ENCODE measurements at places on chromosomes 4 and X.

DNA sequence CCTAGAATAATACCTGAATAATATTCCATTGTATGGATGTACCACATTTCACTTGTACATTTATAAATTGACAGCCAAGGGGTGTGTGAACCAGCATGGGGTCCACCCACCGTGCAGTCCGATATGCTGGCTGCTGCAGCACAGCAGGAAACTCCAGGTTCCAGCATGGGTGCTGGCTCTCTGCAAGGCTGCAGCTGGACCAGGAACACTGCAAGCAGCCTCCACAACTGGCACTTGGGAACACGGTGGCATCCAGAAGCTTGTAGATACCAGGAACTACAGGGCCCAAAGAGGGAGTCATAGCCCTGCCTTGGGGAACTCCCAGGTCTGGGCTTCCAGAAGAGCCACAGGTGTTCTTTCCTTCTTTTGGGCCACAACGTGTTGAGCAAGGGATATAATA is 91.2 kb downstream of the NXF2 start:
- no peak for DNase-seq

- no peak for DNase-seq
These were observed 69.2 kb downstream of the HADH start for GRCh38 chr4:108058685-108059440.

GRCh38 chr4:22474636-22475310 is 41.1 kb downstream of the ADGRA3 start:
- no peak for DNase-seq

DNA sequence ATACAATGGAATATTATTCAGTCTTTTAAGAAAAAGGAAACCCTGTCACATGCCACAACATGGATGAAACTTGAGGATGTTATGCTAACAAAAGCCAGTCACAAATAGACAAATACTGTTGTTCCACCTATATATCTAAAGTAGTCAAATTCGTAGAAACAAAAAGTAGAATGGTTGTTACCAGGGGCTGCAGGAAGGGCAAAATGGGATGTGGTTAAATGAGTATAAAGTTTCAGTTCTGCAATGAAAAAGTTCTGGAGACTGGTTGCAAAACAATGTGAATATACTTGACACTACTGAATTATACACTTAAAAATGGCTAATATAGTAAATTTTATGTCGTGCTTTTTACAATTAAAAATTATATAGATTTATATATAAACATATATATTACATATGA is 12.2 kb downstream of the SPOCK3 start:
- DNase-seq, result no peak

DNA sequence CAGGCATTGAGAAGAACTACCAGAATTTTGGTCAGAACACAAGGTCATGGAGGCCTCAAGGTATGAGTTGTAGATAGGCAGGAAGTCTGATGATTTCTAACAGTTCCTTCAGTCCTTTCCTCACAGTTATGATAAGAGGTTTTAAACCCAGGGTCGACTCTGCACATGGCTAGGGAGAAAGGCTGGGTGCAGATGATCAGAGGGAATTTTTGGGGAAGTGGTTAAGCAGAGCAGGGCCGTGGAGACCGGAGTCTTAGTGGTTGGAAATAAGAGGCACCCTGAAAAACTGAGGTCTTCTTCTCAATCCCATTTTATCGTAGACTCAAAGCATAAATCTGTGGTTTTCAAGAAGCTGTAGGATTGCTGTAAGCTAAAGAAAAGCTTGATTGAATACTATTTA is 118.5 kb upstream of the ANK2 start:
- DNase-seq, result no peak

GRCh38 chr4:187999406-187999932 is 3.9 kb downstream of the ZFP42 start:
- no peak for DNase-seq

DNA sequence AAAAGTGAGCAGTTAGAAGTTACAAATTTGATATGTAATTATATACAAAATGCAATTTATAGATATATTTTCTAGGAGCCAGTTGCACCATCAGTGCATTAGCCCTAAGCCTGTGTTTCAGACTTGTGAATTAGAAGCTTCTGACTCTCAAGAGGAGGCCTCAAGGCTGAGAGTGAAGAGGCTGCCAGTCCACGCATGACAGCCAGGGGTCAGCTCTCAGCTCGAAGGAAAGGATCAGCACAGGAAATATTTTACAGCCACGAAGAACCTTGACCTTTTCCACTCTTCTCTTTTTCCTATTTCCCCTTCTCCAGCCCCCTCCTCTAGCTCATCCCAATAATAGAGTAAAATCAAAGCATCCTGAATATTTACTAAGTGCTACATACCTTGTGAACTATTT is 642.4 kb downstream of the TRIML1 start:
- no peak for DNase-seq

GRCh38 chr4:157220371-157220881 is at the start of gene GRIA2:
Gene GRIA2 (plus strand): TSS chr4:157220728. CDS start chr4:157221043, 315 bp downstream.
- no peak for DNase-seq

DNA sequence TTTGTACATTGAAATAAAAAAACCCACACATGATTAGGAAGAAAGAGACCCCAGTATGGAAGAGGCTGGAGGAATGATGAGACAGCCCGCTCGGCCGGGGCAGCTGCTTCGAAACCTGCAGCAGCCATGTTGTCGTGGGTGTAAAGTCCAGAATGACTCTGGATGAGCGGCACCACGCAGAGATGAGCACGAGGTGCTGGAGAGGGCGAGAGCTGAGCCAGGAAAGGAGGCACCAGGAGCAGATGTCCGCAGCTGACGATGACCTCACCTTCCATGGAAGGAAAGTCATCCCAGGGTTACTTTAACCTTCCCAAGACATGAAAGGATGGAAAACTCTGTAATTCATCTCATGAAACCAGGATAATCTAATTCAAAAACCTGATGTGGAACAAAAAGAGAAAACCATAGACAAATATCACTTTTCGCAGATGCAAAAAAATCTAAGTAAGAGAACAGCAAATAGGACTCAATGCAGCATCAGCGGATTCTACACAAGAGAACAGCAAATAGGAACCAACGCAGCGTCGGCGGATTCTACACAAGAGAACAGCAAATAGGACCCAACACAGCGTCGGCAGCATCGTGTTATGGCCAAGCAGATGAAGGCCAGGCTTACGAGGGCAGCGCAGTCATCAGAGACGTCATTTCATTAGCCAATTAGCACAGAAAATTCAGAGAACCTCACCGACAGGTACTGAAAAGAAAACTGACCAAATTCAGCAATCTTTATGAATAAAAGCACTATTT is 25.9 kb upstream of the SPON2 start:
- no peak for DNase-seq

- no peak for DNase-seq
These were observed 24.0 kb downstream of the PPEF2 start for GRCh38 chr4:75878246-75878756.

GRCh38 chrX:13506574-13506973 is 62.8 kb upstream of the EGFL6 start:
- DNase-seq, result peak; percentile 49

DNA sequence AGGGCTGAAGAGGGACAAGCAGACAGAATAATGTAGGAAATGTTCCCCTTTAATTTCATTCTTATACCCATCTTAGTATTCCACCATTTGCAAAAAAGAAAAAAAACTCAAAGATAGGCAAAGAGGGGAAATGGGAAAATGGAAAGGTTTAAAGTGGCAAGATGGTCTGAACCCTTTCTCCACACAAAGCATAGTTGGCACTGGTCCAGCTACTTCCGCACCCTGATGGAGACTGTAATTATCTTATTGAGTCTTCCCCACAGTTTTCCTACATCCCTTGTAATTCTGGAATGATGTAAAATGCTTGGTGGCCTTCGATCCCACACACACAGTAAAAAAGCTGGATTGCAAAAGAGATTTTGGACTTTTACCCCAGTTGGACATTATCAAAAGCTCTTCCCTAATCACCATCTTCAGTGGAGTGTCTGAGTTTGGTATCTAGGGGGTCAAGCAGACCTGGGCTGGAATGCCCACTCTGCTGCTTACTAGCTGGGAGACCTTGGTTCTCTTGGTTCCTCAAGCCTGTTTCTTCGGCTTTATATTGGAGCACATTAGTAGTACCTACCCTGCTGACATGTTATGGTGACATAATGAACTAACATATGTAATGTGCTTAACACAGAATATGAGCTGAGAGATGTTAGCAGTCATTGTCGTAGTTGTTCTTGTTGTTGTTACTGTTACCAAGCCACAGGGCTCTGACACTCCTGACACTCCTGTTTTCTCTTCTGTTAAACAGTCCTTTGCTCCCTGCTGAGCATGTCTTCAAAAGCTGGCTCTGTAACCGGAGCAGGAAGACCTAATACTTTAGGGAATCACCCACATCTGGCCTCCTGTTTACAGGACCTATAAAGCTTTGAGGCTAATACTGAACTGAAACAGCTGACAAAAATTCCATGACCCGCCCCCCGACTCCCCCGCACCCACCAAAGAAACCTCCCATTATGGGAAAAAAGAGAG is 4.7 kb downstream of the SRPX2 start:
- DNase-seq, result no peak

DNA sequence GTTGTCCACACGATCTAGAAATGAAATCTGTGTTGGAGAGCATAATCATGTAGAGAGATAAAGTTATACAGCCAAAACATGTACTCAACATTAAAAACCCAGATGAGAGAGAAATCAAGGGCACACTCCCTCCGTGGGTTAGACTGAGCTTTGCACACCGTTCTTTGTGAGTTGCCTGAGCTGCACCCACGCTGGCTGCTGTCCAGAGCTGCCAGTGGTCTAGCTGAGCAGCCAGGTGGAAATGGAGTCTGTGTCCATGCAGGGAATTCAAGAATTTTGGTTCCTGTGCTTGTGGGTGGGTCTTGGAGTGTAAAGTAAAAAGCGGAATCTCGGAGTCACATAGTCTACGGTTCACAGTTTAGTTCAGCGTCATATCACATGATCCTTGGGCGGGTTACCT is 84.6 kb downstream of the GPR143 start:
- no peak for DNase-seq

DNA sequence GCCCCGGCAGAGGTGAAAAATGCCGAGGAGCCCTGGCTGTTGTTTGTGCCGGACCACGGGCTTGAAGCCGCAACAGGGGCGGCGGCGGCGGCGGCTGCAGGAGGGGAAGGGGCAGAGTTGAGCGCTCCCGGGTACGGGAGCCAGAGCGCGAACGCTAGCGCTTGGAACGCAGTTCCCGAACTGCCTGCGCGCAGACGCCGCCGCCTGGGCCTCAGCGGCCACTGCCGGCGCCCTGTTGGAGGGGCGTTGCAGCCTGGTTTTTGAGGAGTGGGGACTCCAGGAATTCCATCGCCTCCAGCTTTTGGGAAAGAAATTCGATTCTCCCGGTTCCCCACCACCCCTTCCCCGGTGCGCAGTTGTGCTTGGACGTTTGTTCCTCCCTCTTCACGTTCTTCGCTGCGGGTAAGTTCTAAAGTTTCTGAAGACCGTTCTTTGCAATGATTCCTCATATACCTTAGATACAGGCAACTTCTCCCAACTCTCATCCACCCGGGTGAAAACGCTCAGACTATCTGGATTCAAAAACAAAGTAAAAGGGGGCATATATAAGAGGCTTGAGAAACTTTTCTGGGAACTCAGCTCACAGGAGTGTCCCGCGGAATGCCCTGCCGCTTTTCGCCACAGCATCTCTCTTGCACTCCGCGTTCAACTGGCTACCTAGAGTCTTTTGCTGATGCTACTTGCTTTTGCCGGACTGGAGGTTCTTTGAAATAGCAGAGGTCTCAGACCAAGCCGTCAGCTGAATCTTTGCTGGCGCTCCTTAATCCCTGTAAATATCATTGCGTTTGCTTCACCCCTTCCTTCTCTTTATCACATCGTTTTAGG is 1.0 kb downstream of the FAT4 start:
- DNase-seq, result no peak

DNA sequence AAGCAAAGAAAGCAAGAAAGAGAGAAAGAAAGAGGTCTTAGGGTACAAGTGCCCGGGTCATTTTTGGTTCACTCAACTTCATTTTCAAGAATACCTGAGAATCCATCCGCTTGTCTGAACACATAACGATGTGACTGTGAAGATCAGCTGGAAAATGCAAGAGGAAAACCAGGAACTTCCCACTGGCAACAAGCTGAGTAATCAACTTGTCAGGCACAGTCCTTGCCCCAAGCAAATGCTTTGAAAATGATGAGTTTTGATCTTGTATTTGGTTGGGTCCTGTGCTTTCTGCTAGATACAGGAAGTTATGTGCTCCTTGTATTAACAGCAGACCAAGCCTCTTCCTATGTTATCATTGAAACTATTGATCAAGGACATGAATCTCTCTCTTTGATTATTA is 239.1 kb downstream of the ASMT start:
- DNase-seq, result no peak

DNA sequence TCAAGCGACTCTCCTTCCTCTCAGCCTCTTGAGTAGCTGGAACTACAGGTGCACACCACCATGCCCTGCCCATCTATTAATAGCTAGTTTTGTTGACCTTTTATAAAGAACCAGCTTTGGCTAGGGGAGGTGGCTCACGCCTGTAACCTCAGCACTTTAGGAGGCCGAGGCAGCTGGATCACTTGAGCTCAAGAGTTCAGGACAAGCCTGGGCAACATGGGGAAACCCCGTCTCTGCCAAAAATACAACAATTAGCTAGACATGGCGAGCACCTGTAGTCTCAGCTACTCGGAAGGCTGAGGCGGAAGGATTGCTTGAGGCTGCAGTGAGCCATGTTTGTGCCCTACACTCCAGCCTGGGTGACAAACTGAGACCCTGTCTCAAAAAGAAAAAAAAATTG is 2.7 kb downstream of the TKTL1 start:
- no peak for DNase-seq

DNA sequence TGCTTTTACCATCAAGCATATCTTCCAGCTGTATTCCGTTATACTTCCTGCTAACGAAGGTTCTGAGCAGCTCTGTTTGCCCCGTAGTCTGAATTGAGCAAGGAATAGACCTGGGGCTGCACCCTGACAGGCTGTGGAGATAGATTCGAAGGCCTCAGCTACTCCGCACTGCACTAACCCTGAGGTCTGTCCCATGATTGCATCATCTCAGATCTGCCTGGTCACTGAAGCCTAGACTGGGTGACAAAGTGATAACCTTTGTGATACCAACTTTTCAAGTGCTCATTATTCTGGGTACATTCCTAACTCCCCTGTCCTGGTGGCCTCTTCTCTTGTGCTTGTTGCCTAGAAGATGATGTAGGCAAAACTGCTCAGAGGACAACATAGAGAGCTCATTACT is 29.9 kb upstream of the PGRMC1 start:
- no peak for DNase-seq

- DNase-seq, result peak; percentile 29
These were observed 13.1 kb upstream of the EOLA1 start for GRCh38 chrX:149527705-149528104.

DNA sequence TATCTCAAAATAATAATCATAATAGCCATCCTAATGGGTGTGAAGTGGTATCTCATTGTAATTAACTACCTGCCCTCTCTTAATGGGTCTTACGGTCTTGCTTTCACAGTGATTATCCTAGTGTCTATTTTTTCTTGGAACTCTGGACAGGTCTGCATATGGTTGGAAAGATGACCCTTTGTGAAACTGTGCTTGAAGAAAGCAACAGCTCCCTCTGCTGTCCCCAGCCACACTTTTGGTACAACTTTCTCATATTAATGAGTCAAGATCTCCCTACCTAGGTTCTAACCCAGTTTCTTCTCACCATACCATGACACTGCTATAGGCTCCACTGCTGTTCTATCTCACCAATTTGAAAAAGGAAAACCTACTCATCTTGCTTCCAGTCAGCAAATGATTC is 2.4 kb downstream of the TFDP3 start:
- DNase-seq, result no peak

Measured in activated CD4-positive, alpha-beta T cell treated with anti-CD3 and anti-CD28 coated beads, Interleukin-2, amount 50 U/mL, for 1 hour (primary cell).